ENCODE measurements at places on chromosomes 16 and 17.

GRCh38 chr17:59829217-59830006, 63.3 kb downstream of the TUBD1 start:
- DNase-seq: peak; percentile 45

GRCh38 chr17:75878174-75878998, at the start of gene TRIM47:
Gene TRIM47 (minus strand): TSS chr17:75878581. CDS start chr17:75878548, 33 bp downstream.
- DNase-seq: no peak

GRCh38 chr16:57824888-57825287, 22.6 kb upstream of the KIFC3 start:
- no peak for DNase-seq

- no peak for DNase-seq
Measured at GRCh38 chr16:65388592-65388991, 266.7 kb upstream of the CDH11 start.

DNA sequence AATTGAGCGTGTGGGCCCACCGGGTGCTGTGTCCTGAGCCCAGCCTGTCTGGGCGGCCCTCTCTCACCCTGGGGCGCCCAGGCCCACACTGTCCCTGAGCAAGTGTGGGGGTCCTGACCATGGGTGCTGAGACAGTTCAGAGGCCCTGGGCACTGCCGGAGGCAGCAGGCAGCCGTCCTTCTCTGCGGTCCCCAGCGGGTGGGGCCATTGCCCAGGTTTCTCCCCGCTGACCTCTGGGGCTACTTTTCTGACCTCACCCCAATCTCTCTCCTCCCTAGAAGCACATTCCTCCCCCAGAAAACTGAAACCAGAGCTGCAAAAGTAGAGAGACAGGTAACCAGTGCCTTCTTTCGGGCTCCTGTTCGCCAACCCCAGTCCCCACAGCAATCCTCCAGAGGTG, 36.0 kb upstream of the PVALEF start:
- DNase-seq: no peak

DNA sequence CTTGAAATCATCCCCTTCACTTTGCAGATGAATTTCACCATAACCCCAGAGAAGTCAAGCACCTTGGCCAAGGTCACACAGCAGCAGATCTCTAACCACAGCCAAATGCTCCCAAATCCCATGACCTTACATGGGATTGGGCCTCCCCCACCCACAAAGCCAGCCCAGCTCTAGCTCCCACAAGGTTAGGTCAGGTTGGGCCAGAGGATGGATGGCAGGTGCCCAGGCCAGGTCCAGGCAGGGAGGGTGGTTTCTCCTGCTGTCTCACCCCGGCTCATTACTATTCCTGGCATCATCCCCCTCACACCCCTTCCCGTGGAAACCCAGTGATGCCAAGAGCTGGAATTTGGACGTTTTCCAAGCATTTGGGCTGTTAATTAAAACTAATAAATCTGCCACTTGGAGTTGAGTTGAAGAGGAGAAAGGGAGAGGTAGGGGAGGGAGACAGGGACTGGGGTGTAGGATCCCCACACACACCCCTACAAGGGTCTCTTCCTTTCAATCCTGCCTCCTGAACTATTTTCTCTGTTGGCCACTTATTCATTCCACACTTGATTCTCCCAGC, 181.6 kb downstream of the TMEM132E start:
- no peak for DNase-seq

- no peak for DNase-seq
Measured at GRCh38 chr16:56886826-56887225, 21.8 kb downstream of the SLC12A3 start.

DNA sequence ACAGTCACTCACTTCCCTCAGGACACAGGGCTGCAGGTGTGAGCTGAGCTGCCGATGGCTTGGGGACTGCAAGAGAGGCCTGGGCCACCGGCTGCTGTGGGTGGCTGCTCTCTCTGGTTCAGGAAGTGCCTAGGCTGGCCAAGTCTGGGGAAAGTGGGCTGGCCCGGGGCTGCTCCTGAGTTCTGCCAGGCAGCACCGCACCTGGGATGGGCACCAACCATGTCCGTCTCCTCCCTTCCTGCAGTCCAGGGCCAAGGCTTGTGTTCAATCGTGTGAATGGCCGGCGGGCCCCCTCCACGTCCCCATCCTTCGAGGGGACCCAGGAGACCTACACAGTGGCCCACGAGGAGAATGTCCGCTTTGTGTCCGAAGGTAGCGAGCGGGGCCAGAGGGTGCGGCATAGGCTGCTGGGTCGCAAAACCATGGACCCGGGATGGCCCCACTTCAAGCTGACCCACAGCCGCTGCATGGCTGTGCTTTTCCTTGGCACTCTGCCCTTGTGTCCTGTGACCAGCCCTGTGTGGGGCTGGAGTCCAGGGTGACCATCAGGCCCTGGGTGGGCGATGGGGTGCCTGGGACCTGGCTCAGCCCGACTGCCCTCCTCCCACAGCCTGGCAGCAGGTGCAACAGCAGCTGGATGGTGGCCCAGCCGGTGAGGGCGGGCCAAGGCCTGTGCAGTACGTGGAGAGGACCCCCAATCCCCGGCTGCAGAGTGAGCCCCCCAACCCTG, 1.8 kb upstream of the WDR90 start:
- DNase-seq: no peak

DNA sequence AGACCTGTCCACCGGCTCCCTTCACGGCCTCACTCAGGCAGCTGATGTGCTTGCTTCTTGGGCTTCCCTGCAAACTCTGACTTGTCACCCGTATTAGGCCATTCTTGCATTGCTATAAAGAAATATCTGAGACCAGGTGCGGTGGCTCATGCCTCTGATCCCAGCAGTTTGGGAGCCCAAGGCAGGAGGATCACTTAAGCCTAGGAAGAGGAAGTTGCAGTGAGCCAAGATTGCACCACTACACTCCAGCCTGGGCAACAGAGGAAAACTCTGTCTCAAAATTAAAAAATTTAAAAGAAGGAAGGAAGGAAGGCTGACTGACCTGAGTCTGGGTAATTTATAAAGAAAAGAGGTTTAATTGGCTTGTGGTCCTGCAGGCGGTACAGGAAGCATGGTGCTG, 17.0 kb downstream of the SOST start:
- no peak for DNase-seq

Measured in CD4-positive, alpha-beta T cell treated with Interleukin-6 for 4 hours (primary cell).